ENCODE measurements at places on chromosomes 5 and 9. TPM values are rescaled to one million over a fixed set of nuclear protein-coding genes. Genes with fewer than 3 reads are reported as not detected.

The SLC26A2 gene
- 11.6 TPM for total RNA-seq

The RFESD gene
- 3.1 TPM for total RNA-seq

The ANKRD55 gene
- under 0.01 TPM for total RNA-seq

The FOXD4L4 gene
- total RNA-seq = 0.26 TPM

DNA sequence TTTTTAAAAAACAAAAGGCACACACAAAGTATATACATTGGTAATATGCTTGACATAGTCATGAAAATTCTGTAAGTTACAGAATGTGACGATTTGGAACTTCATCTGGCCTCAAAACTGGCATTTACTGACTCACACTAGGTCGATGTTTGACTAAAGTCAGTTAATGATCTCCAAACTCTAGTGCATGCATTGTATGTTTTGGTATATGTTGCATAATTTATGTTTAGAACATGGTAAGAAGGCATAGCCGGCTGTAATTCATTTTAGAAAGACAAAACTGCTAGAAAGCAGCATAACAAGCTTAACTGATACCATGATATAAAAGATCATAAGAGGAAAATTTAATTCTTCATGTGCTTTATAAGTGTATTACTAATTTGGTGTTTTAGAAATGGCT is 58.6 kb upstream of the RICTOR start:
- no peaks in the 10 kb centered on the region for H3K36me3 ChIP-seq
- H3K27ac ChIP-seq = no peak overlapping the region
- H3K4me3 ChIP-seq = no peak overlapping the region
- no peaks in the 10 kb centered on the region for H3K4me1 ChIP-seq
- DNase-seq = no peak

- no peaks in the 10 kb centered on the region for H3K27me3 ChIP-seq
- peaks cover 17% of the 10 kb centered on the region for H3K4me1 ChIP-seq
- no peaks in the 10 kb centered on the region for H3K36me3 ChIP-seq
Measured at GRCh38 chr9:133717113-133718031, 20.8 kb downstream of the SARDH start.
